CD8-positive, alpha-beta memory T cell (primary cell): ENCODE measurements at places on chromosomes 3 and 15. TPM values are rescaled to one million over a fixed set of nuclear protein-coding genes. Genes with fewer than 3 reads are reported as not detected.

DNA sequence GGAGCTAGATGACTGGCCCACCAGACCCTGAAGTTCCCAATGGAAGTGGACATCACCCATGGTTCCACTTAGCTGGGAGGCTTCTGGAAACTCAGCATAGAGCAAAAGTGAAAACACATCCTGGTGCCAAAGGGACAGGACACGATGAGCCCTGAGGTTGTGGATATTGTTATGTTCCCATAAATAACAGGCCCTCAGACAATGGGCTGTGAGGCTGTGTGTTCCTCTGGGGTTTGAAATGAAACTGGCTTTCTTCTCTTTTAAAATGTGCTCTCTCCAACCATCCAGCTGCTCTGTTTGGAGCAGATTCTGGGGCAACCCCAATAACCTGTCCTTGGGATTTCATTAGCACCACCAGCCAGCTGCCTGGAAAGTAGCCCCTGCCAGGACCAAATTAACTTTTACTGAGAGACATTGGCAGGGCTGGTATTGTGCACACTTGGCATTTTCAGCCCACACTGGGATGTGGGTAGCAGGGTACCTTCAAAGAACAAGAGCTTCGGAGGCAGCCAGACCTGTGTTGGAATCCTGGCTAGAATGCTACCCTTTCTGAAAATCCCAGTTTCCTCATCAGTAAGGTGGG lies 97.5 kb downstream of the DNAJB8 start:
- no peaks in the 10 kb centered on the region for H3K36me3 ChIP-seq
- H3K27me3 ChIP-seq = no peaks in the 10 kb centered on the region
- H3K27ac ChIP-seq = no peak overlapping the region
- H3K4me3 ChIP-seq = no peak overlapping the region
- H3K4me1 ChIP-seq = no peaks in the 10 kb centered on the region
- DNase-seq = no peak

DNA sequence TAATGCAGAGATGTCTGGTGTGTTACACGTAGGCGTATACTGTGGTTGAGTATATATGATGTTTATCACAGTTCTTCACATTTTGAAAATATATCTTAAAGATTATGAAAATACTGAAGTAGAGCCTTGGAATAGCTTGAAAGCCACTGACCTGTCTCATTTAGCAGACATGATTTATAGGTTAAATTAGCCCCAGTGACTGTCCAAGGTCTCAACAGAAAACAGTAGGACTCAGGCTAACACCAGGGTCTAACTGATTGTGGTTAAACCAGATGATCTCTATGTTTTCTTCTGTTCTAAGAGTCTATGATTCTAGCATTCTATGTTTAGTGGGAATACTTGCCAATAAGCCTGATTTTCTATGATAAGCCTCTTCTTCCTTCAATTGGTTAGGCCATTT lies 166.4 kb upstream of the NR2E3 start:
- H3K4me1 ChIP-seq = no peaks in the 10 kb centered on the region
- no peak for DNase-seq
- no peak overlapping the region for H3K27ac ChIP-seq
- H3K4me3 ChIP-seq = no peak overlapping the region
- H3K36me3 ChIP-seq = no peaks in the 10 kb centered on the region

DNA sequence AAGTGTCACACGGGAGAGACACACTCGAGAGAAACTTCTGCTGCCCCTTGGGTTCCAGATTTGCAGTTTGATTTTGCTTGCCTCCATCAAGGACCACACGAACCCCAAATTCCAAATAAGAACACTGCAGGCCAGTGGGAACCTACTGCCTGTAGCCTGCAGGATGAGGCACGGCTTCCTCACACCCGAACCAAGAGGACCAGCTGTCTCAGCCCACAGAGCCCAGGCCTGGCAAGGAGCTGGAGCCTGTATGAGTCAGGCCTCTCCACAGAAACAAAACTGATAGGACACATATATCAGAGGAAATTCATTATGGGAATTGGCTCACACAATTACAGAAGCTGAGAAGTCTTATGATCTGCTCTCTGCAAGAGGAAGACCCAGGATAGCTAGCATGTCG lies 188.1 kb upstream of the NSMCE3 start:
- no peak overlapping the region for H3K4me3 ChIP-seq
- H3K27ac ChIP-seq = no peak overlapping the region

GRCh38 chr3:32045091-32045915 lies 61.1 kb upstream of the GPD1L start:
- H3K4me3 ChIP-seq = no peak overlapping the region
- H3K27me3 ChIP-seq = no peaks in the 10 kb centered on the region
- H3K27ac ChIP-seq = no peak overlapping the region
- no peak for DNase-seq

DNA sequence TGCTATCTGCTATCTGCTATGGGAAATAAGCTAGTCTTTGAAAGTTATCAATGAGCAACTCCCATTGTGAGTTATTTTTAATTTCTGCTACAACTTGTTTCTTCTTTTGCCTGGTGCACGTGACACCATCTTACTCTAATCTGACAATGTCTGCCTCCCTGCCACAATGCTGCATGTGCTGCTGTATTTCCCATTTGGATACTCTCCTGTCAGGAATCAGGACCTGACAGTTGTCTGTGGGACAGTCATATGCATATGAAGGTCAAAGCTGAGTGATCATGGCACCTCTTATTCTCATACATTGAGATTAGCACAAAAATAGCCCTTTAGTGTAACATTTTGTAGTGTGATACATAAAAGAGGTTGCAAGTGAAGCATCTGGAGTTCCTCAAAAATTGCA lies 45.8 kb downstream of the HMG20A start:
- H3K4me1 ChIP-seq = no peaks in the 10 kb centered on the region
- no peak for DNase-seq
- no peaks in the 10 kb centered on the region for H3K27me3 ChIP-seq
- peaks cover 17% of the 10 kb centered on the region for H3K36me3 ChIP-seq

DNA sequence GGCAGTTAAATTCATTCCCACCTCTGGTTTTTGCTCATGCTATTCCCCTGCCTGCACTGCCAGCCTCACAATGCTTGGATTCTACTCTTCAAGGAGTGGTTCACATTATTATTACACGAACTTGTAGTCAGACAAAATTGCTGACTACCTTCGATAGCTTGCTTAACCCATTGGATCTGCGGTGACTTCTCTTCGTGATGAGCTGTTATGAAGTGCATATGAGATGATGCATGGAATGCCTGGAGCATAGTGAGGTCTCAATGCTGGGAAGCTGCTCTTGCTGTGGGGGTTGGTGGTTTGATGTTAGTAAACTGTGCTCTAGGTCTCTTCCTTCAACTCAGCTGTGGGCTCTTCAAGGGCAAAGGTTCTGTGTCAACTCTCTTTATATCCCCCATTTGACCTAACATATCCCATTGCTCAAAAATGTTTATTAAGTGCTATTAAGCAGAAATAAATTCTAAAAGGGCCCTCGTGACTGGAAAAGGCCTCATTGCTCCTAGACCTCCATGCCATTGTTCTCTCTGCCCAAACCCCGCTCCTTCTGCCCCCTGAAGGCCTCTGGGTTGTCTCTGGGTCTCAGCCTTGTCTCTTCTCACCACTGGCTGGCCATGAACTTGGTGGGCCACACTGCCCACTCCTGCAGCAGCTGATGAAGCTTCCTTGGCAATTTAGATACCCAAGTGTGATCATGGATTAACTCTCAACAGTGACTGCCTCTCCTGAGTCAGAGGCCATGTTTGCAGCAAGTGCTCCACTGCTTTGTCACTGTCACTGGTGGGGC lies 4.5 kb upstream of the SLCO2A1 start:
- H3K4me1 ChIP-seq = no peaks in the 10 kb centered on the region
- H3K27me3 ChIP-seq = peaks cover 6% of the 10 kb centered on the region
- H3K27ac ChIP-seq = no peak overlapping the region
- no peaks in the 10 kb centered on the region for H3K36me3 ChIP-seq
- DNase-seq = no peak

DNA sequence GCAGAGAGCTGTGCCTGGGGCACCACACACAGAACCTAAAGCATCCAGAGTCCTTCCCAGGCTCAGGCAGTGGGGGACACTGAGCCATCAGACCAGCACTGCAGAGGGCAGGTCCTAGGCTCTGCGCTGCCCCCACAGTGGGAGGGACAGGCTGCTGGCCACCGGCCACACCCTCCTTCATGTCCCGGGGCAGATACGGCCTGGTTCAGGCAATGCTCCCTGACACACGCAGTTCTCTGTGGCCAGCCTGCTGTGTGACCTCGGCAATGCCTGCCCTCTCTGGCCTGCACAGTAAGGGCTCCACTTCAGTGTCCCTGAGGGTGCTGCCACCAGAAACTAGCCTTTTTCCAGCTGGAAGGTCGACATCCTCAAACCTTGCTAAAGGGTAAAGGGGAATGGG lies 12.4 kb downstream of the LINGO1 start:
- H3K36me3 ChIP-seq = no peaks in the 10 kb centered on the region
- no peak overlapping the region for H3K27ac ChIP-seq
- H3K4me3 ChIP-seq = no peak overlapping the region

Gene GUCA1C
- total RNA-seq = not detected

Gene FILIP1L
- 0.27 TPM for total RNA-seq

Gene HCLS1
- 184 TPM for total RNA-seq

Gene CFAP44
- 5.3 TPM for total RNA-seq

Gene SAXO2
- 0.97 TPM for total RNA-seq

Gene CMTM7
- total RNA-seq = 33.5 TPM
